ENCODE measurements at places on chromosomes 12 and 14.

DNA sequence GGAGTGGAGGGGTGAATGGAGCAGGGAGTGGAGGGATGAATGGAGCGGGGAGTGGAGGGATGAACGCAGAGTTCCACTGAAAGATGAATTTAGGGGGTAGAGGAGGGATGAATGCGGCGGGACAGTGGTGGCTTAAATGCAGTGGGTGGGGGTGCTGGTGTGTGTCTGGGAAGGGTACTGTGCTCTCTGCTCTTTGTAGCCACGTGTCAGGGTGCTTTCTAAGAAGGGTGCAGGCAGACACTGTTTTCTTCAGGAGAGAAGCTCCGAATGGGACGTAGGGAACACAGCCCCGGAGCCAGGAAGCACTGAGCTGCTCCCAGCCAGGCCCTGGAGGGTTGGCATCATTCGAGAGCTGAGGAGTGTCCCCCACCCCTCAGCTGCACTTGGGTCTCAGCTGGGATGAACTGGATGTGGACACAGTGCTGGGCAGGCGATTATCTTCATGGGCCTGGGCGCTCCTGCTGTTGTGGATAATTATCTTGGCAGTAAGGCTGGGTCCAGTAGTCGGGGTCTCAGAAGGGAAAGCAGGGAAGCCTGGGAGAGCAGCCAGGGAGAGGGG, 9.5 kb upstream of the CEP170B start:
- DNase-seq, result no peak

- DNase-seq, result no peak
These were observed 161.9 kb upstream of the WSCD2 start for GRCh38 chr12:107967170-107967569.

GRCh38 chr14:105261781-105262180, 13.4 kb downstream of the BTBD6 start:
- no peak for DNase-seq

DNA sequence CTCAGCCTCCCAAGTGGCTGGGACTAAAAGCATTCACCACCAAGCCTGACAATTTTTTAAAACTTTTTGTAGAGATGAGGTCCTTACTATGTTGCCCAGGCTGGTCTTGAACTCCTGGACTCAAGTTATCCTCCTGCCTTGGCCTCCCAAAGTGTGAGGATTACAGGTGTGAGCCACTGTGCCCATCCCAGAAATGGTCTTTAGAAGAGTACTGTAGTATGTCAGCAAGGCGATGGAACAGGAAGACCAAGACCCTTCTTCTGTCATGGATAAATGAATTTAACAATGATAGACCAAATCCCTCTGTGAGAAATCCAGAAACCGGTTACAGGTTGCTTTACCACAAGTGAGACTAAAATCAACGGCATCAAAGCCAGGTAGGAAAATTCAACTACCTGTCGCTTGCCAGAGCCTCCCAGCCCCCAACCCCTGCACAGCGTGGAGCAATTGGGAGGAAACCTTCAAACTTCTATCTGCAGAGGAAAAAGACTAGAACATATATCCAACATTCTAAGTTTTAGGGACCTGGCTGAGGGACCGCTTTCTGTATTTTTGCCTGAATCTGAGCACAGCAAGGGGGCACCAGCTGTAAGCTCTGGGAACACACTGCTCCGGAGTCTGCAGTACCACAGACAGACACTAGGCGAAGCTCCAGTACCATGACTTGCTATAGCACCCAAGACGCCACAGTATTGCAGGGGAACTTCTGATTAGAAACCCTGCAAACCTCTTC, 51.3 kb downstream of the CPSF6 start:
- peak; percentile 67 for DNase-seq

GRCh38 chr14:106037380-106037779, 511.0 kb downstream of the TMEM121 start:
- no peak for DNase-seq

GRCh38 chr14:74395094-74395493, 30.9 kb downstream of the SYNDIG1L start:
- DNase-seq, result no peak

- no peak for DNase-seq
These were observed 3.1 kb downstream of the SINHCAF start for GRCh38 chr12:31322801-31323207.

GRCh38 chr12:72011374-72011773, 72.7 kb downstream of the TPH2 start:
- no peak for DNase-seq

- DNase-seq, result no peak
These were observed 19.5 kb upstream of the NAP1L1 start for GRCh38 chr12:76103958-76104357.

Data from NCI-H1092 (cell line).